GM23338 (cell line): ENCODE measurements at places on chromosomes 3 and 15. TPM values are rescaled to one million over a fixed set of nuclear protein-coding genes. Genes with fewer than 3 reads are reported as not detected.

DNA sequence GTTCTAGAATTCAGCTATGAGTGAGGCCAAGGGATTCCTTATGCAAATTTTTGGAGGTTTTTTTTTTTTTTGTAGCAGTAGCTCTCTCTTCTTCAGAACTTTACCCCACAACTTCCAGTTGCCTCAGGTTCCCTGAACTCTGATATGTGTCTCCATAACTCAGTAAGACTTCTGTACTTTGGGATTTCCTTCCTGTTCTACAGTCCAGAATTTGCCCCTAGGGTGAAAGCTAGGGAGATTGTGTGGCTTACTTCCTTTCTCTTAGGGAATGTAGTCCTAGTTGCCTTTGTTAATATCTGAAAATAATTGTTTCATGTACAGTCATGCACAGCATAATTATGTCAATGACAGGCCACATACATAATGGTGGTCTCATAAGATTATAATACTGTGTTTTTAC lies 30.8 kb downstream of the LRRC28 start:
- DNase-seq: no peak

The KNG1 gene
- 0.49 TPM in 1 of 2 replicates, not detected in the other for total RNA-seq

DNA sequence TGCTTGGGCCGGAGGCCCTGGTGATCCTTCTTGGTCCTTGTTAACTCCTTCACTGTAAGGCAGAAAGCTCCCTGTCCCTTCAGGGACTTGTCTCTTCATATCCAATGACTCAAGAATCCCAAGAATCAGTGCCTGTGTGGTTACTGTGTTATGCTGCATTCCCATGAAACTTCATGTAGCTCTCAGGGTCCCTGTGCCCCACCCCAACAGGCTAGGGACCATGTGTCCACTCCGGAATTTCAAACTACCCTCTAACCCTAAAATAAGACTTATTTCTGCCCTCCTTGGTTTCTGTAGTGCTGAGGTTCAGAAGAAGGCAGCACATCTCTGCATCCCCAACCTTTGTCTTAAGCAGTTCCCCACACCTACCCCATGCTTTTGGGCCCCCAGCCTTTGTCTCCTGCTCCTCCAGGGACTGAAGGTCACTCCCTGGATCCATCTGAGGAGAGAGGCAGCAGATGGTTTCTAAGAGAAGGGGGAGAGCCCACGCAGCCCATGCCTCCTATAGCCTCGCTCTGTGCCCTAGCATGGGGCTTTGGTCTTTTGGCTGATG lies 531 bp upstream of the MAP1A start:
- DNase-seq: peak; percentile 39

DNA sequence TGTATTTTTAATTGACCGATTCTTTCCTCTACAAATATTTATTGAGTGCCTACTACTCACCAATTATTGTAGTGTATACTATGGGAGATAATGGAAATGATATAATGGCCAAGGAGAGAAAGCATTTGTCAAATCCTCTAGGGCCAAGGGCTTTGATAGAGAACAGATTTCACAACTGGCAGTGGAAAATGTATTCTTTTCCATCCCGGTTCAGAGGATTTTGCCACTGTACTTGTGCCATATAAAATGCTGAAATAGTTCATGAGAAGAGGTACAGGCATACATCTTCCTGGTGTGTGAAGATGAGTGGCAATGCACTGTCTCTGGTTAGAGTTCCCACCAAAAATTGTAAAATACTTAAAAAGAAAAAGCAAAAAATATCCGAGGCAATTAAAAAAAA lies 451.6 kb upstream of the TPRG1 start:
- no peak for DNase-seq

The NUP210 gene
- 72.7 and 73.9 TPM in 2 replicates for total RNA-seq

- DNase-seq: peak; percentile 77
Measured at GRCh38 chr15:52466134-52466701, 62.5 kb downstream of the MYO5A start.

- DNase-seq: no peak
Measured at GRCh38 chr15:90121086-90121485, 18.8 kb upstream of the IDH2 start.

DNA sequence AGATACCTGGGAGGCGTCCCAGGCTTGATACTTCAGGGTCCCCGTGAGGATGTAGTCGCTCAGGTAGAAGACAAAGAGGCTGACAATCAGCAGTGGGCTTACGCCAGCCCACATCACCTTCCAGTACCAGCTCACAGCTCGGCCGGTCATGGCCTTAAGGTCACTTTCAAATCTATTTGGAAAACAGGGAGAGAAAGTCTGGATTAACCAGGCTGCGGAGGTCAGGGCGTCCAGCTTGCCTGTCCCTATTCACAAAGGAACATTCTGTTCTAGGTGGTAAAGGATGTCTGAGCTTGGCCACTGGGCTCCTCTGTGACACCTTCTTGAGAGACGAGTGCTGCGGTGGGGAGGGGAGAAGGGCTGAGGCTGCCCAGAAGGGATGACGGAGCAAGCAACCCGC lies 36.5 kb downstream of the SLC6A20 start:
- no peak for DNase-seq

GRCh38 chr15:40282147-40282868 lies 556 bp downstream of the ANKRD63 start:
- DNase-seq: peak; percentile 75

The LTF gene
- total RNA-seq: 1.3 and 3.5 TPM in 2 replicates

The FSIP1 gene
- total RNA-seq: 0.70 and 2.1 TPM in 2 replicates

- DNase-seq: no peak
Measured at GRCh38 chr3:151383956-151384355, 597 bp downstream of the P2RY12 start.

DNA sequence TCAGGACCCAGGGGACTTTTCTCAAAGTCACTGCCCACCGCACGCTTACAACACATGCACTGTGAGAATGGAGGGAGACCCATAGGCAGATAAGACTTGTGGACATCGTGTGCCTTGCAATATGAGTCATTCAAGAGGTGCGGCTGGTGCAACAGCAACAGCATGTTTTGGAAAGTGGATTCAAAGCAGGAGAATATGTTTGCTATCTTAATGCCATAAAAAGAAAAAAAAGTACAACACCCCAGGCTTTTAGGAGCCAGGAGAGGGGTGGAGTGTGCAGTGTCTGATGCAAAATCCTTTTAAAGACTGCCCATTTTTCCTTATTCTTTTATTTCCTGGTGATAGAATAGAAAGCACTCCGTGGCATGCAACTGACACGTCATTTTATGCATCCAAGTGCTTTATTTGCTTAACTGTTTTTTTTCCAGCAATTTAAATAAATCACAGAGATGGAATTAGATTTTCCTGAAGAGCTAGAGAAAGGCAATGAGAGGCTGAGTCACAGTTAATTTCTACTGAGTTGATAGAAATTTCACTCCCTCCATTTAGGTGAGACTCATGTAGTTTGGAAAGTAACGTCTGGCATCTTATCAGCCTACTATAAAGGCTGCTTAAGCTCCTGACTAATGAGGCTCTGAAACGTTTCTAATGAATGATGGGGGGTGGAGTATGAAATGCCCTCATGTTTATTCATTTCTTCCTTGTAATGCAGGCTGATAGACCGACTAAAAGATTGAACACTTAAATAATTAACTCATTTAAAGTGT lies 96.4 kb downstream of the NSUN3 start:
- DNase-seq: no peak

The IL17RD gene
- 79.6 and 104 TPM in 2 replicates for total RNA-seq

The MYLK gene
- total RNA-seq: 16.2 and 17.9 TPM in 2 replicates

DNA sequence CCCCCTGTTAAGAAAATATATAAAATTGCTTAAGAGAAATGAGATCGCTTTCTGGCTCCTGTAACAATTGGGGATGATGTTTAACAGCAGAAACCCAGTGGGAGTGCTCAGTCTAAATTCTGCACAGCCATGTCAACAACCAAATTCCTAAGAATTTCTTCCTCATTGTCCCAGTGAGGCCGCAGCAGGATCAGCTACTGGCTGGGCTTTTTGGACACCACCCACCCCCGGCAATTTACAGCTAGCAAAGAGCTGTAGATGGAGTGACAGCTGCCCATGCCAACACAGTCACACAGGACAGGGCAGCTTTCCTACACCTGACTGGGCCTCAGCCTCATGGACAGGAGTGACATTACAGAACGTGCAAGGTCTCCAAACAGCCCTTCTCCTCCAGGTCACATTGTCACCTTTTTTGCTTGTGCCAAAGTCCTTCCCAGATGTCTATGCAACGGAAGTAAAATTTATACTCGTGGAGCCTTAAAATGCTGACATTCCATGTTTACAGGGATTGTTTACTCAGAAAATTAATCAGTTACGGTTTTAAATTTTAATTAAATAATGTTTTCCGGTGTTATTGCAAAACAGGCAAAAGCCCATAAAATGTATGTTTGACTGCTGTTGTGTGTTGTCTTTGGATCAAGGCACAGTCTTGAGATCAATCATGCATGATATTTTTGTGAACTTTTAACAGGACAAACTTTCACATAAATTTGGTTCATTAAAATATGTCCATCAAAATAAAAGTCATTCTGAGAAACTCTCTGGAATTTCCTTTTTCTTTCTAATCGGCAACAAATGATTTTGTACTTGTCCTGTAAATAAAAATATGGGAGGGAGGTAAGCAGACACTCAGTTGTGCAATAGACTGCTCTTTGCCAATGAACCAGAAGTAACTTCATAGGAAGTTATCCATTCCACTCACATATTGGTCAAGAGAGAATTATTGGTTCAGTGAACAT lies 943.2 kb downstream of the MCTP2 start:
- no peak for DNase-seq

DNA sequence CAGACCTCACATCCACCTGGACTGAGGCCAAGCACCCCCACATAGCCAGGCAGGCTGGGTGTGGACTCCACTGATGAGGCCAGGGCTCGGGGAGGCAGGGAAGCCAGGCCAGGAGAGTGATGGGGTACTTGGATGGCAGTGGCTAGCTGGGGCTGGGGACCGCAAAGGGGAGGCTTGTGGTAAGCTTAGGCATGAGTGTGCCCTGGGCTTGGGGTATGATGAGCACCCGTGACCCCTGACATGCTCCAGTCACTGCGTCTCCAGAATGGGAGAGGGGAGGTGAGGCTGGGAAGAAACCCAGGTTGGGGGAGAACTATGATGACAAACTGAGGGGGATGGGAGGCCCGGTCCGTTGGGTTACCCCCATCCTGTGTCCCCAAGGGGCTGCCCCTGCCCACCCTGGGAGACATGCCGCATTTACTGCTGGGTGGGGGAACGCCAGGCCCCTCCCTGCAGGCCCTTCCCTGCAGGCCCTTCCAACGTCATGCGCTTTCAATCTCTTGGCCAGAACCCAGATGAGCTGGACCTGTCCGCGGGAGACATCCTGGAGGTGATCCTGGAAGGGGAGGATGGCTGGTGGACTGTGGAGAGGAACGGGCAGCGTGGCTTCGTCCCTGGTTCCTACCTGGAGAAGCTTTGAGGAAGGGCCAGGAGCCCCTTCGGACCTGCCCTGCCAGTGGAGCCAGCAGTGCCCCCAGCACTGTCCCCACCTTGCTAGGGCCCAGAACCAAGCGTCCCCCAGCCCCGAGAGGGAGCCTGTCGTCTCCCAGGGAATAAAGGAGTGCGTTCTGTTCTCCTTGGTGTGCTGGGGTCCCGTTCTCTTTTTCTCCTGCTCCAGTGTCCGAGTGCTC lies 34.1 kb downstream of the TSPAN3 start:
- DNase-seq: no peak
